ENCODE measurements at places on chromosomes 7 and 10. TPM values are rescaled to one million over a fixed set of nuclear protein-coding genes. Genes with fewer than 3 reads are reported as not detected.

DNA sequence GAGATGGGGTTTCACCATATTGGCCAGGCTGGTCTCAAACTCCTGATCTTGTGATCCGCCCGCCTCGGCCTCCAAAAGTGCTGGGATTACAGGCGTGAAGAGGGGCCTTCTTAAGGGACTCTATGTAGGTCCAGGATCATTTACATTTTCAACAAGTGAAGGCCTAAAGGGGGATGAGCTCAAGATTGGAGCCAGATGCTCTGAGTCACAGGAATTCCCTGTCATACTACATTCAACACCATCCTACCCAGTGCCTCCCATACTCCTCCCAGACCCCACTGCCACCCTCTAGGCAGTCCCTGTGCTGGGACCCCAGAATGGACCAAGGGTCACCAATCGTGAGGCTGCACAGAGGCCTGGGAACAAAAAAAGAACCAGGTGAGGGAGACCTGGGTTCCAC, 29.9 kb downstream of the CYTH3 start:
- no peak for DNase-seq
- H3K27me3 ChIP-seq: no peaks in the 10 kb centered on the region
- no peaks in the 10 kb centered on the region for H3K36me3 ChIP-seq
- H3K27ac ChIP-seq: no peak overlapping the region

- no peak for DNase-seq
- peaks cover 41% of the 10 kb centered on the region for H3K4me1 ChIP-seq
- peak overlapping the region; percentile 99 for H3K4me3 ChIP-seq
- H3K27ac ChIP-seq: no peak overlapping the region
These were observed 1.8 kb downstream of the GDI2 start for GRCh38 chr10:5811387-5811821.

DNA sequence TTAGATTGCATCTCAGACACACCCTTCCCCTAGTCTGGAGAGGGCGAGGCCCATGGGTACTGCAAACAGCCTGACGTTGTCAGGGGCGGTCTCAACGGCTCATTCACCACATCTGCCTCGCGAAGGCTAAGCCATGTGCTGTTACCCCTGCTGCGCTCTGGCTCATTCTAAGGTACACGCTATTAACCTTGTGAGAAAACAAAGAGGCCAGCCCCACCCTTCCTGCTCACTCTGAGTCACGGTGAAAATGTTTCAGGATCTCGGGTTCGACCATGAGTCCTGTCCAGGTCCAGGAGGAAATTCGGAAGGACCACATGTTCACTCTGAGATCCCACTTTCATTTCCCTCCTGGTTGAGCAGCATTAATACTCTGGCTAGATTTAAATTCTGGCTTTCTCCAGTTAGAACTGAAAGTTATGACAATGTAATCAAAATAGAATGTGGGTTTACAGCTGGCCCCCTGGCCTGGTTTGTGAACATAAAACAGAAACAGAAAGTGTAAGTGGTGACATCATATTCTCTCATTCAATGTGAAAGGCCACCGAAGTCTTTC, 55.2 kb downstream of the EGFR start:
- H3K4me1 ChIP-seq: peaks cover 59% of the 10 kb centered on the region
- peak overlapping the region; percentile 92 for H3K27ac ChIP-seq
- H3K36me3 ChIP-seq: no peaks in the 10 kb centered on the region

DNA sequence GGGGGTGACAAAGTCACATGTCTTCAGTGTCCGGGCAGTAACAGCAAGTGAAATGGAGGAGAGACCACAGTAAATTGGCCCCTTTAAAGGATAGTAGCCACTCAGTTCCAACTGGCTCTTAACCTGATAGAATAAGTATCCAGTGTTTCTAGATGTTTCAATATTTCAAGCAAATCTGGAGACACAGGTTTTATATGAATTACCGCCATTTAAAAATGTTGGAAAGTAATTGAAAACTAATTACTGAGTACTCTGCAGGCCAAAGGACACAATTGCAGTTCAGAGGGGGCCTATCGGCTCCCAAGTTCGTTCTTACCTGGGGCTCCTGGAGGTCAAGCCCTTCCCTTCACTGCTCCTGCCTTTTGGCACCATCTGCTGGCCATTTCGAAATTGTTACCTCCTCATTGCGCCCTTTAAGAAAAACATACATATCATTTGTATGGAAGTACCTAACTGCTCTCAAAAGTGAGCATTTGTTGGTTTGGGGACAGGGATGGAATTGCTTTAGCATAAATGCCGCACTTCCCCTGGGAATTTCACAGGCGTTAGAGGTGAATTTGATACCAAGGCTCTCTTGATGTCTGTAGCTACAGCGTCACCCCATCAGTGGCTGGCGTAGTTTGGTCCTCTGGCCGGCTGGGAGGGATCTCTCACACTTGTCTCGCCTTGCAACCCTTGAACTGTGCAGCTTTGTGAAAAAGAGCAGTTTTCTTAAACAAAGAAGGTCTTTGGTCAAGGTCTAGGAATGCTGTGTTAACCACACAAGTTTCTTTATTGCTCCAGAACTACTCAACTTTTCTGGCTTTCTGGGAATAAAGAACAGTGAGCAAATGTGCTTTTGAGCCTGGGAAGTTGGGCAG, 220.0 kb downstream of the ARHGAP21 start:
- peak; percentile 69 for DNase-seq
- H3K4me3 ChIP-seq: no peak overlapping the region
- H3K27ac ChIP-seq: no peak overlapping the region

DNA sequence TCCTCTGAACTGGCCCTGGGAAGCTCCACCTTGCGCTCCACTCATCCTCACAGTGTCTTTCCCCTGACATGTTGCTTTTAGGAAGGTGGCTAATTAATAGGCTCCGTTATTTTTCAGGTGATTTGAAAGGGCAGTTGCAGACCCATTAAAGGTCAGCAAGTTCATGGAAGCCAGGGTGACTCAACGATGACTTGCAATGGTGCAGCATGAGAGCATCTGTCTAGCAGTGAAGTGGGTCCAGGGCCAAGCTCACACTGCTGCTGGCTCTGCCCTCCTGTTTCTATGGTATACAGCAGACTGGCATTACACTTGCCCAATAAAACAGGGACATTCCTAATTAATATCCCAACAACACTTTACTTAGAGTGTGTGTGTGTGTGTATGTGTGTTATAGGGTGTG, 68.8 kb upstream of the WDR11 start:
- H3K27ac ChIP-seq: no peak overlapping the region
- H3K4me3 ChIP-seq: no peak overlapping the region
- no peaks in the 10 kb centered on the region for H3K36me3 ChIP-seq
- H3K4me1 ChIP-seq: no peaks in the 10 kb centered on the region
- DNase-seq: no peak

GRCh38 chr7:104955276-104955675, 58.7 kb upstream of the KMT2E start:
- no peak for DNase-seq
- H3K4me1 ChIP-seq: peaks cover 5% of the 10 kb centered on the region
- H3K27ac ChIP-seq: no peak overlapping the region
- H3K4me3 ChIP-seq: no peak overlapping the region
- H3K27me3 ChIP-seq: no peaks in the 10 kb centered on the region

- no peaks in the 10 kb centered on the region for H3K36me3 ChIP-seq
- H3K27me3 ChIP-seq: no peaks in the 10 kb centered on the region
- H3K4me3 ChIP-seq: no peak overlapping the region
- no peak overlapping the region for H3K27ac ChIP-seq
- DNase-seq: no peak
These were observed 14.7 kb downstream of the CCDC71L start for GRCh38 chr7:106646256-106646655.

The SLC16A12 gene
- 5.9 TPM for polyA plus RNA-seq

- no peak for DNase-seq
- H3K27ac ChIP-seq: no peak overlapping the region
- no peaks in the 10 kb centered on the region for H3K27me3 ChIP-seq
- peaks cover 12% of the 10 kb centered on the region for H3K4me1 ChIP-seq
These were observed 7.1 kb downstream of the CPVL start for GRCh38 chr7:29139191-29139590.

The C10orf90 gene
- not detected for polyA plus RNA-seq

DNA sequence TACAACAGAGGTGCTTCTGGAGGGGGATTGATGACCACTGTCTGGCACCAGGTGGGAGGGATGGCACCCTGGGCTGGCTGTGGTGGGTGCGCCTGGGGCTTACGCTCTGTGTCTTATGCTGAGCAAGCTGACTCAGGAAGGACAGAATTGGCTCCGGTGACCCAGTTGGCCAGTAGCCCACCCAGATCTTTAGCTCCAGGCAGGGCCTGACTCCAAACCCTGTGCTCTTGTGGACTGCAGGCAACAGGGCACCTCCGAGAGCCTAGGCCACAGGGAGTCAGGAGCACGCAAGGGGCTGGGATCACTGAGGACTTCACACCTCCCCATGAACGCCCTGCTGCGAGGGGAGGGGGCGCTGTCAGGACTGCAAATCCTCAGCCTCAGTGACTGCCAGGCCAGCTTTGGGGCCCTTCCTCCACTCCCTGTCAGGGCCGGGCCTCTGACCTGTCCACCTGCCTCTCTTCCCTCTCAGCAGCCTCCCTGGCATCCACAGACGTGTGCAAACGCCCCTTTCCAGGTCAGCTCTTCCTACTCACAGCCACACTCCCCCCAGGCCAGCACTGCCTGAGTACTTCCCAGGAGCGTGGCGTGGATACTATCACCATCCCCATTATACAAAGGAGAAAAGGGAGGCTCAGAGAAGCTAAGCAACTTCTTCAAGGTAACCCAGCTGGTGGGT, 118.7 kb downstream of the SLIT1 start:
- H3K27ac ChIP-seq: no peak overlapping the region
- no peaks in the 10 kb centered on the region for H3K4me1 ChIP-seq
- DNase-seq: no peak
- H3K27me3 ChIP-seq: no peaks in the 10 kb centered on the region
- no peak overlapping the region for H3K4me3 ChIP-seq
- no peaks in the 10 kb centered on the region for H3K36me3 ChIP-seq

The MRPS24 gene
- 138 TPM for polyA plus RNA-seq

GRCh38 chr7:28976022-28976421, 17.9 kb upstream of the TRIL start:
- no peaks in the 10 kb centered on the region for H3K36me3 ChIP-seq
- H3K27ac ChIP-seq: no peak overlapping the region
- no peak overlapping the region for H3K4me3 ChIP-seq
- peaks cover 5% of the 10 kb centered on the region for H3K4me1 ChIP-seq
- DNase-seq: no peak

The PKD2L1 gene
- 0.88 TPM for polyA plus RNA-seq

DNA sequence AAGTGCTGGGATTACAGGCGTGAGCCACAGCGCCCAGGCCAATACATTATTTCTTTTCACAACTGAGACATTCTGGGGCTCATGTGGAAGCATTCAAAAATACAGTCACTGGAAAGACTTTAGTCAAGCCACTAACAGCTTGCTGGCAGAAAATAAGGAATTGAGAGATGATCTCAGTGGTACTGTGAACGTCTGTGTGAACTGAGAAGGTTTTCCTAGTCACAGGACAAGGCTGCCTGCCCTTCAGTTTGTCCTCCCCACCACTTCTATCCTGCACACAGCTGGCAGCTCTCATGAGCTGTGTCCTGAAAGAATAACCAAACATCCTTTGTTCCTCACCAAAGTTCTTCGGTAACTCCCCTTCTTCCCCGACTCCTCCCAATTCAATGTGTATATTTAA, 31.3 kb upstream of the ITGA8 start:
- peaks cover 6% of the 10 kb centered on the region for H3K27me3 ChIP-seq
- no peaks in the 10 kb centered on the region for H3K4me1 ChIP-seq
- no peak overlapping the region for H3K4me3 ChIP-seq
- no peak for DNase-seq
- no peaks in the 10 kb centered on the region for H3K36me3 ChIP-seq

GRCh38 chr7:36821617-36822016, 97.3 kb upstream of the AOAH start:
- no peaks in the 10 kb centered on the region for H3K27me3 ChIP-seq
- H3K27ac ChIP-seq: no peak overlapping the region
- H3K36me3 ChIP-seq: no peaks in the 10 kb centered on the region

GRCh38 chr10:131909014-131909808, 8.4 kb downstream of the PPP2R2D start:
- H3K36me3 ChIP-seq: no peaks in the 10 kb centered on the region
- H3K27me3 ChIP-seq: no peaks in the 10 kb centered on the region
- H3K4me1 ChIP-seq: peaks cover 30% of the 10 kb centered on the region
- no peak for DNase-seq
- H3K4me3 ChIP-seq: no peak overlapping the region

DNA sequence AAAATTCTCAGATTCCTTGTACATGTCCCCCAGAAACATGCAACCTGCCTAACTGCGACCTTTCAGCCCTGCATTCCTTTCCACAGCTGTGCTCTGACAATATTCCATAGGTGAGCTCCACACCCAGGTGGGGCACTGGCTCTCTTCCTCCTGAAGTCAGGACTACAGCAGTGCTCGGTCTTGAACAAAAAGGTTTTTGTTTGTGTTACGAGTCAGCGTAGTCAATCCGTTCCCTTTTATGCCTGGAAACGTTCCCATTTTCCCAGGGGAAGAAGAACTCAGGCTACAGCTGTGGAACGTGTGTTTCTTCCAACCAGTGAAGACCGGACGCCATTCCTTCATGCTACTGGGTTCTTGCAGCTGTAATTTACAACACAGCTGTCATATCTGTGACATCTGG, 52.4 kb upstream of the PFKP start:
- H3K4me1 ChIP-seq: peaks cover 22% of the 10 kb centered on the region
- H3K27me3 ChIP-seq: no peaks in the 10 kb centered on the region
- H3K4me3 ChIP-seq: no peak overlapping the region
- DNase-seq: no peak
- no peak overlapping the region for H3K27ac ChIP-seq

- H3K4me3 ChIP-seq: no peak overlapping the region
- H3K36me3 ChIP-seq: no peaks in the 10 kb centered on the region
- no peaks in the 10 kb centered on the region for H3K4me1 ChIP-seq
- H3K27me3 ChIP-seq: no peaks in the 10 kb centered on the region
These were observed 697.0 kb downstream of the SORCS1 start for GRCh38 chr10:106467506-106467905.

GRCh38 chr7:9391221-9391620, 957.8 kb downstream of the NXPH1 start:
- no peaks in the 10 kb centered on the region for H3K27me3 ChIP-seq
- no peak overlapping the region for H3K27ac ChIP-seq
- peaks cover 3% of the 10 kb centered on the region for H3K36me3 ChIP-seq
- no peak for DNase-seq
- no peak overlapping the region for H3K4me3 ChIP-seq

DNA sequence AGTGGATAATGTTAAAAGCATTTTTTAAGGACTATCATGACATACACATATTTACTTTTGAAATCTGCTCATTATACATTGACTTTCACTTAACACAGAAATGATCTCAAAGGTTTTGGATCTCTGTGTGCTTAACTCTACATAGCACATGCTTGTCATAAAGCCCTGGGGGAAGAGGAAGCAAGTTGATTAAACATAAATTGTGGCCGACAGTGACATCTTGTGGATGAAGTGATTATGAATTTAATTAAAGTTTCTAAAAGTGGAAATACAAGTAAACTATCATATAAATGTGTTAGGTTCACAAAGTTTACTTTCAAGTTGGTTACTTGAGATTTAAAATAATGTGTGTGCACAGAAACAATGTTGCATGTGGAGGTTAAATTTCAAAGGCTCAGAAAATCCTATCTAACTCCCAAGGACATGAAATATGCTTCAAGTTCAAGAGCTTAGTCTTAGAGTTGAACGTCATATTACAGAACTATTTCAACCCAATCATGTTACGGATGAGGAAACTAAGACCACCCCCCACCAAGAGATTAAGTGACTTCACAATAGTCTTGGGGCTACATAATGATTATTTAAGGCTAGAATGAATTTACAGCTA, 1247.8 kb downstream of the GATA3 start:
- H3K4me1 ChIP-seq: no peaks in the 10 kb centered on the region
- peak; percentile 72 for DNase-seq
- H3K27me3 ChIP-seq: no peaks in the 10 kb centered on the region

The C10orf67 gene
- polyA plus RNA-seq: not detected

GRCh38 chr10:116760919-116761318, 18.6 kb upstream of the HSPA12A start:
- H3K4me3 ChIP-seq: no peak overlapping the region
- no peak for DNase-seq
- no peaks in the 10 kb centered on the region for H3K27me3 ChIP-seq

The LIPA gene
- polyA plus RNA-seq: 144 TPM

The OR6B1 gene
- not detected for polyA plus RNA-seq

Data from hepatocyte (in vitro differentiated cells).